ENCODE measurements at places on chromosomes 12 and 14. TPM values are rescaled to one million over a fixed set of nuclear protein-coding genes. Genes with fewer than 3 reads are reported as not detected.
A peak's percentile ranks its signal among the peaks of the same experiment; 100 is the strongest.

GRCh38 chr12:127223731-127224130 is 1043.2 kb upstream of the TMEM132C start:
- peak; percentile 10 for DNase-seq

- DNase-seq: no peak
These were observed 144.7 kb downstream of the SMOC1 start for GRCh38 chr14:70023871-70024270.

GRCh38 chr14:101290611-101291010 is 270.7 kb upstream of the DIO3 start:
- DNase-seq: no peak

SMIM41 gene
- polyA plus RNA-seq: not detected

Data from hindlimb muscle (tissue), 1 donor.